ENCODE measurements at places on chromosomes 2 and 18.
A peak's percentile ranks its signal among the peaks of the same experiment; 100 is the strongest.

- no peak for DNase-seq
Observed at GRCh38 chr2:8501061-8501720, 180.7 kb upstream of the ID2 start.

DNA sequence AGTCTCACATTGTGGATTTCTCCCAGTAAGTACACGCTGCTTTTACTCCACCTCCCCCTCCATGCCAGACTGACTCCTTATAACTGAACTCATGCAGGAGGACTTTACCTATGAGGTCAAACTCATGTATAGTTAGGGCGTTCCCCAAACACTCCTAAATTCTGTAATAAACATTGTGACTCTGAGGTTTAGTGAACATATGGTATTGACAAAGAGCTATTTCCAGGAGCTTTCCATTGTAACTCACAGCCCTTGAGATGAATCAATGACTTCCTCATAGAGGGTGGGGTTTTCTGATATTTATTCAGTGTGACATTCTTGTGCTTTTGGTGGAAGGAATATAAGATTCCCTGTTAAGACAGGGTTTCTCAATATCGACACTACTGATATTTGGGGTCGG is 337.4 kb upstream of the SLC14A2 start:
- no peak for DNase-seq

- no peak for DNase-seq
Observed at GRCh38 chr2:33134086-33134771, 187.5 kb downstream of the LTBP1 start.

DNA sequence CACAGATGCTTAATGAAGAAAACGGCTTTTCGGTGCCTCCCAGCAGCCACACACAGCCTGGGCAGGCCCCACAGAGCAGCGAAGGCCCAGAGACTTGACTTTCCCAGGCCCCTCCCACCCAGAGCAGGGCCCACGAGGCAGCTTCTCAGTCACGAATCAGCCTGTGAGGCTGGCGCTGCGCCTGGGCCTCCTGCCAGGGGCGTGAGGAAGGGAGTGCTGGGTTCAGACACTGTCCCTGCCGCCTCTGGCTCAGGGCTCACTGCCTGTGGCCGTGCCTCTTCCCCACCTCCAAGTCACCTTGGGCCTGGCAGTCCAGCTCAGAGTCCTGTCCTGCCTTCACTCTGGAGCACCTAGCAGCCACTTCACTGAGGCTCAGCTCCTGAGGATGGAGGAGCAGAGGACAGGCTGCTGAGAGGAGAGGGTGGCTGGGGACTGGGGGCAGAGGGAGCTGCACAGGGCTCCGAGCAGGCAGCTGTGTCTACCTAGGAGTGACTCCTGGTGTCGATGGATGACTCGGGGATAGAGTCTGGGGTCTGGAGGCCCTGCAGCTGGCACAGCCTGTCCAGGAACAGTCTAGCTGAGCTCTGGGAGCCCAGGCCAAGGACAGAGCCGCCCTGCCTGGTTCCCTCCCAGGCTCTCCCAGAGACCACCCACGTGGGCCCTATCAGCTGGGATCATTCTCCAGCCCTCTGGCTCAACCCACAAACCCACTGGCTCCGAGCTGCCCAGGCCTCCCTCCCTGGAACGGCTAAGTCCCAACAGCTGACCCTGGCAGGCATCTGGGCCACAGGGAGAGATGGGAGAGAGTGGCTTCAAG is 36.4 kb upstream of the FOSL2 start:
- peak; percentile 18 for DNase-seq

DNA sequence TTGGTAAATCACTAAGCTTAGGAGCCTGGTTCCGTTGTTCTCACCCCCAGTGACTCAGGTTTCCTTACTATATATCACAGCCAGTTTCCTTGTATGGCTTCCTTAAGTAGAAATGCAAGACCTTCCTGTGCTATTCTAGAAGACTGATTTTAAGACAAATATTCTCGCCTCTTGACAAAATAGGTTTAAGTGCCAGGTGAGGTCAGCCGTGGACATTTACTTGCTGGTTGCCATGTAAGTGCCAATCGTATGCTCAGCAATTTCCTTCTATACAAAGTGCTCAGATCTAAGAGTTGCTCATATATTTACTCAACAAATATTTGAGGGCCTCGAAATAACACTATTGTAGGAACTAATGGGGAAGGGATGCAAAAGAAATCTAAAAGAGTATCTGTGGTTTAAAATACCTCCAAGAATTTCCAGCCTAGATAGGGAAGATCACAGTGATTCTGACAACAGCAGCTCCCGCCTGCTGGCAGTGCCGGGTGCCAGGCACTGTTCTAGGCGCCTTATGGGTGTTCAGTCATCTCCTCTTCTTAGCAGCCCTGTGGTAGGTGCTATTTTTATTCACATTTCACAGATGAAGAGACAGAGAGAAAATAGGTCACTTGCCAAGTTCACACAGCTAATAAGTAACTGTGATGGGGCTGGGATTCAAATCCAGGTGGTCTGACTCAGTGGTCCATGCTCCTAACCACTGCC is 95.3 kb upstream of the B3GNT7 start:
- no peak for DNase-seq

DNA sequence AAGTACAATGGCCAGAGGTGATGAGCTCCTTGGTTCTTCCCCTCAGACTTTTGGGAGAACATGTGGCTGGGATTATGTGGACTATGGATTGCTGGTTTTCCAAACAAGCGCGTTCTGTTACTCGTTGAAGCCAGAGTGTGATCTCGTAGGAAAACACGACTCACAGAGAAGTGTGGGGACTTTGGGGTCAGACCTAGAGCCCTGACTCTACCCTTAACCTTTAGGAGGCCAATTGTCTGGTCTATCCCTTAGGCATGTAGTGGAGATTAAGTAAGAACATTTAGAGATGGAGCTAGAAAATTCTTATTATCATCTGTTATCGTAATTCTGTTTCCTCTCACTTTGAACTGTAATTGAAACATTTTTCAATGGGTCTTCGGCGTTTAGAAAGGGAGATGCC is 35.8 kb downstream of the BCL2L11 start:
- no peak for DNase-seq

GRCh38 chr2:75238670-75239330 is 39.5 kb upstream of the TACR1 start:
- DNase-seq, result no peak

DNA sequence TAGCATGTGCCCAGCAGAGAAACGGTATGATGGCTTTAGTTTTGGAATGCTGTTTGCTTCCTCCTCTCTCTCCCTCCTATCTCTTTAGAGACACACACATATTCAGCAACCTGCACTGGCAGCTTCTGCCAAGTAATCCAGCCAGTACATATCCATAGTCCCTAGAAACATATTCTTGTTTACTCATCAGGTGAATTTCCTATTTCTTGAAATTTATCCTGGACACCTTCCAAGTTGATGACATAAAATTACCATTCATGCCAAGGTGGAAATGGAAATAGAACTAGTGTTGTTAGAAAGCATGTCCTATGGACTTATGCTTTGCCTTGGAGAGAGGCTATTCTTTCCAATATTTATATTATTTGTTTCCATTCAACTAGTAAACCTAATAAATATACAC is 50.9 kb upstream of the RGPD4 start:
- DNase-seq, result no peak

DNA sequence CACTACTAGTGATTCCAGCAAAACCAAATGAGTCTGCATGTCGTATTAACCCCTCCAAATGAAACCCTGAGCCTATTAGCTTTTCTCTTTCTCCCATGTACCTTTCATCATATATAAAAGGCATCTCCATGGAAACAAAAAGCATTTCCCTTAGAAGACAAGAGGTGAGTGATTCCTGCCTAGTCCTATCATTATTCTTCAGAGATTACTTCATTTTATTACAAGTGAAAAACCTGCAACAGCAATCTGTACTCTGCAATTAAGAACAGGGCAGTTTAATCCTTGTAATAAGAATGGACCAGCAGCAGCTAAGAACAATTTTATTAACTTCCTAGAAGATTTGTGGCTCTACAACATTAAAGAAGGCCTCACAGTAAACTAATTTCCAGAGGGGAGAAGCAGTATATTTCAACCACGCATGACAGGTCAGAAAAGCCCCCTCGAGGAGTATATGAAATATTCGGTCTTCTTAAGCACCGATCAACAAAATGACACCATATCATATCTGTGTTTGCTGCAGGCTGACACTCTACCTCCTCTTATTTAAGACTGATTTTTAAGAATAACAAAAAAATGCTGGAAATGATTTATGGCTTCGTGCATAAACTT is 132.3 kb upstream of the TFPI start:
- DNase-seq, result no peak

DNA sequence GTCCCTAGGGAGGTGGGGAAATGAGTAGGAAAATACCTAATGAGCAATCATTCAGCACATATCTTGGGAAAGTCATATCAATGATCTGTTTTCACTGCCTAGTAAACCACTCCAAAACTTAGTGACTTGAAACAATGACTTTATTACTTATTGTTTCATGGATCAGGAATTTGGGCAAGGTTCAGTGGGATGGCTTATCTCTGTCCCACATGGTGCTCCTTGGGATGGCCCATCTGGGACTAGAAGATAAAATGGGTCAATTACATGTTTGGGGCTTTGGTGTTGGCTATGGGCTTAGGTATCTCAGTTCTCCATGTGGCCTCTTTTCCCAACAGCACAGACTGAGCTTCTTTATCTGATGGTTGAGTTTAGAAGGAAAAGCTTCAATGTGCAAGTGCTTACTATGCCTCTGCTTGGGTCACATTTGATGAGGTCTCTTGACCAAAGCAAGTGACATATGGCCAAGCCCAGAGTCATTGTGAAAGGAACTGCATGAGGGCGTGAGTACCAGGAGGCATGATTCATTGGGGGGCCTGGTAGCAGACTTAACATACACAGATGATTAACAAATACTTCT is 218.1 kb upstream of the TNP1 start:
- DNase-seq, result no peak

GRCh38 chr18:34840256-34840826 is 130.2 kb downstream of the DTNA start:
- DNase-seq, result no peak

DNA sequence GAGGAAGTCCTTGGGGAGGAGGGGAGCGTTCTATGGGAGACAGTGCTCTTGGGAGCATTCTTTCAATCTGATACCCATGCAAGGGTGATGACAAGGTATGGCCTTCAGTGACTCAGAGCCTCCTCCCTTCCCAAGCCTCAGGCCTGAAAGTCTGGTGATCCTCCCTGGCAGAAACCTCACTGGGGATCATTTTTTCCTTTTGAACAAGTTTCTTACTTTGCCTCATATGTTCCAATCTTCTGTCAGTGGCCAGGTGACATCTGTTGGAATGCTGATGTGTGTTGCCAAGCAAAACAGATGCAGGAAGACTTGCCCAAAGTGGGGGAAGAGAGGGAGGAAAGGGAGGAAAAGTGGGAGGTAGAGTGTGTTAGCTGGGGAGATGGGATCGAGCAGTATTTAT is 224.8 kb downstream of the NEDD4L start:
- no peak for DNase-seq

DNA sequence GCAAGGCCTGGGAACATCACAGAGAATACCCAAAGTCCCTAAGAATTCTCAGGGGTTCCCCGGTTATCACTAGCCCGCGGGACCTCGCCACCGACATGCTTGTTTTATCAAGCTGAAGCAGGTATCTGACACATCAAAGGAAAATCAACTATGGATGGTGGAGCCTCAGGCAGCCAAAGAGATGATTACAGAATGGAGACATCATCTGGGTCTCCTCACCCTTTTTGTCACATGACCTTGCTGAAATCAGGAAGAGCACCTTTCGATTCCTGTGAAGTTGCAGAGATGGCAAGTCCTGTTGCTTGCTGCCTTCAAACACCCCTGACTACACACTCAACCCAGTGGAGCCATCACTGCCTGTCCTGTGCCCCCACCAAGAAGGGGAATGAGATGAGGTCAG is 19.2 kb upstream of the CAB39 start:
- no peak for DNase-seq

DNA sequence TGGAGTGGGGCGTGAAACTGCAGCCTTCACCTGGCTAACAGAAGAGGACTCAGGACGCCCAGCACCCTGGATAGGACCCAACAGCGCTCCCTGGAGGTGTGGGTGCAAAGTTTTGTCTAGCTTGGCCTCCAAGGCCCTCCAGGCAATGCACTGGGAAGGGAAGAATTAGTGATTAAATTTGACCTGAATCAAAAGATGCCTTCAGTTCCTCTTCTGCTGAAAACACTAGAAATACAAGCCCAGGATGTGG is 779 bp upstream of the TRIB2 start:
- peak; percentile 78 for DNase-seq

- no peak for DNase-seq
Observed at GRCh38 chr2:181185948-181186347, 205.5 kb downstream of the UBE2E3 start.

DNA sequence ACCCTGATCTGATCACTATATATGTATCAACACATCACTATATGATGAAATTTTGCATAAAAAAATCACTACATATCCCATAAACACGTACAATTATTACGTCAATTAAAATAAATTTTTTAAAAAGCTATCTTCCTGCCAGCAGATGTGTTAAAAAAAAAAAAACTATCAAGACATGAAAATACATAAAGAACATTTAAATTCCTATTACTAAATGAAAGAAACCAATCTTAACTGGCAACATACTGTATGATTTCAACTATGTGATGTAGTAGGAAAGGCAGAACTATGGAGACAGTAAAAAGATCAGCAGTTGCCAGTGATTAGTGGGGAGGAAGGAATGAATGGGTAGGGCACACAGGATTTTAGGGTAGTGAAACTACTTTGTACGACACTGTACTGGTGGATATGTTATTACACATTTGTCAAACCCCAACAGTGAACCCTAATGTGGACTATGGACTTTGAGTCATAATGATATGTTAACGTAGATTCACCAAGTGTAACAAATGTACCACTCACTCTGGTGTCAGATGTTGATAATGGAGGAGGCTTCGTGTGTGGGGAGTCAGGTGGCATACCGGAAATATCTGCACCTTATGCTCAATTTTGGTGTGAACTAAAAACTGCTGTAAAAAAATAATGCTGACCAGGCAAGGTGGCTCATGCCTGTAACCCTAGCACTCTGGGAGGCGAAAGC is 27.4 kb downstream of the USP34 start:
- DNase-seq, result no peak

DNA sequence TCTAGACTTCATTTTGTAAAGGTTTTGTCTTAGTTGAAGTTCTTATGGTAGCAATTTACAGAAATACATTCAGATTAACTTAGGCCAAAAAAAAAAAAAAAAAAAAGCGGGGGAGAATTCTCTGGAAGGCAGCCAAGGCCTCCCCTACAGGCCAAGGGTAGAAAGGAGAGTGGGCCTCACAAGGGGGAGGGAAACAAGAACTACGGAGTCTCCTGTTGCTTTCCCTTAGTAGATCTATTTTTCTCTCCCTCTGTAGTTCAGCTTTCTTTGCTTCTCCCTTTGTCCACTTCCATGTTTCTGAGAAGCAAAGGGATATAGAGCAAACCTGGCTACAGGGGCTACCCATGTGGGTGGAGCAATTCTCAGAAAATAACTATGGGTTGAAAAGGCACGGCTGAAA is 2.4 kb upstream of the STK11IP start:
- DNase-seq, result no peak

- no peak for DNase-seq
Observed at GRCh38 chr2:218458598-218458997, 39.7 kb downstream of the VIL1 start.
